ENCODE measurements at places on chromosomes 12 and 14.

- no peak for DNase-seq
Measured at GRCh38 chr12:3315201-3315661, 175.8 kb upstream of the PRMT8 start.

GRCh38 chr14:99831903-99832685, 38.9 kb downstream of the EML1 start:
- no peak for DNase-seq

- DNase-seq, result no peak
Measured at GRCh38 chr14:52473557-52473956, 78.7 kb downstream of the TXNDC16 start.

GRCh38 chr14:30484976-30485375, 74.0 kb upstream of the G2E3 start:
- DNase-seq, result no peak

DNA sequence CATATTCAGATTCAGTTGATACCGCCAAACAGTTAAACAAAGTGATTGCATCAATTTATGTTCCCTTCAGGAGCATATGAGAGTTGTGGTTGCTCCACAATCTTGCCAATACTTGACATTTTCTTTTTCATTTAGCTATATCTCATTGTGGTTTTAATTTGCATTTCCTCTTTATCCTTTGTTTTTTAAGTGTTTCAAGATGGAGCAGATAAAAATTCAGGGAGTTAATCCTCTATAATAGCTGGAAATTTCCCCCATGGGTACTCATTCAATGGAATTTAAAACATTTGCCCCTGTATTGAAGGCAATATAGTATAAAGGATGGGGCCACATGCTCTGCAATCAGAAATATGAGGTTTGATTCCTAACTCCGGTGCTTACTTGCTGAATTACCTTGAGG, 1.1 kb upstream of the EXD2 start:
- DNase-seq, result no peak

- no peak for DNase-seq
Measured at GRCh38 chr12:87439990-87440827, 589.0 kb downstream of the C12orf50 start.

GRCh38 chr14:53022593-53022992, 71.7 kb upstream of the FERMT2 start:
- DNase-seq, result no peak

DNA sequence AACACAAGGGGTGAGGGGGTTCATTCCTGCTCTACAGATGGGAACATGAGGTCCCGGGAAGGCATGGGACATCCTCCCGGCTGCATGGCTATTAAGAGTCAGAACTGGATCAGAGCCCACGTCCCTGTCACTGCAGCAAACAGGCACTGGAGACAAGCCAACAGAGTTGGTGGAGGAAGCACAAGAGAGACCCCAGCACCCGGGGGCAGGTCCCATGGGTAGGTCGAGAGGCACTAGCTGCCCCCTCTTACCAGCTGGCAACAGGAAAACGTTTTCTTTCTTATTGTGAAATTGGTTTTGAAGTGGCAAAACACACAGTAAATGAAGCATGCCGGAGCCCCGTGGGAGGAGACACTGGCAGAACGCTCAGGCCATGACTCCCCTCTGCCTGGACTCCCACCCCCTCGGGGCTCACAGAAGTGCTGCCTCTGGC, 43.6 kb downstream of the SYNE3 start:
- no peak for DNase-seq

GRCh38 chr14:74213907-74214803, 25.1 kb upstream of the VSX2 start:
- DNase-seq, result no peak

GRCh38 chr12:1605129-1606020, 11.0 kb upstream of the FBXL14 start:
- DNase-seq, result no peak

- no peak for DNase-seq
Measured at GRCh38 chr12:110371408-110372055, 32.0 kb downstream of the ANAPC7 start.

Measured in stimulated activated CD4-positive, alpha-beta T cell treated with anti-CD3 and anti-CD28 coated beads, TNF-alpha, amount 100 ng/mL, for 24 hours (primary cell).